ENCODE measurements at places on chromosomes 3 and 15.

- no peak for DNase-seq
These were observed 53.8 kb upstream of the SMAD3 start for GRCh38 chr15:67011617-67012005.

DNA sequence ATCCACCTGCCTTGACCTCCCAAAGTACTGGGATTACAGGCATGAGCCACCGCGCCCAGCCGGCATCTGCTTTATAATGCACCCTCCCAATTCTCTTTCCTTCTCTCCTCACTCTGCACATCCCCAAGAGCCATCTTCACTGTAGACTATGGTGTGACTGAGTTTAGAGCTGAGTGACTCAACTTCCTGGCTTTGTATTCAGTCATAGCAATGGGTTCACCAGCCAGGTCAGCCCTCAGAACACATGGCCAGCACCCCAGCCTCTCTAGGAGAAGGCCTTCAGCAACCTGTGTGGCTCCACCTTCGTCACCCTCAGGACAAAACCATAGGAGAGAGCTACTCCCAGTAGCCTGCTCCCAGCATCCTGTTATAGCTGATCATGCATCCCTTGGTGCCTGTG lies 33.0 kb downstream of the ARID3B start:
- no peak for DNase-seq

DNA sequence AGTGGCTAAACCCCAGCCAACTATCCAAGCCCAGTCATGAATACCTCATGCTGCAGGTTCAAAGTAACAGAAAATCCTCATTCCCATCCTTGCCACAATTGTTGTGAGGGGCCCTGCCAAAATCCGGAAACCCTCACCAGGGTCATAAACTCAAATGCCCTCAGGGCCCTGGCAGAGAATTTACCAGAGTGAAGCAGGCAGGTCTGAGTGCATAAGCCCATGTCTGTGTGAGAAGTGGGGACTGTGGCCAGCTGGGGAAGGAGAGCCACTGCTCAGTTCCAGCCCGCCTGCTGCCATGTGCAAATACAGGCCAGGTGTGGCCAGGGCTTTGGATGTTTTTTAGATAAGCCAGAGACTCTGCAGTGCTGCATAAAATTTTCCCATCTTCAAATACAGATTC lies 7.0 kb downstream of the CEP152 start:
- DNase-seq = no peak

- no peak for DNase-seq
These were observed 22.1 kb downstream of the UBE3A start for GRCh38 chr15:25416693-25417092.

DNA sequence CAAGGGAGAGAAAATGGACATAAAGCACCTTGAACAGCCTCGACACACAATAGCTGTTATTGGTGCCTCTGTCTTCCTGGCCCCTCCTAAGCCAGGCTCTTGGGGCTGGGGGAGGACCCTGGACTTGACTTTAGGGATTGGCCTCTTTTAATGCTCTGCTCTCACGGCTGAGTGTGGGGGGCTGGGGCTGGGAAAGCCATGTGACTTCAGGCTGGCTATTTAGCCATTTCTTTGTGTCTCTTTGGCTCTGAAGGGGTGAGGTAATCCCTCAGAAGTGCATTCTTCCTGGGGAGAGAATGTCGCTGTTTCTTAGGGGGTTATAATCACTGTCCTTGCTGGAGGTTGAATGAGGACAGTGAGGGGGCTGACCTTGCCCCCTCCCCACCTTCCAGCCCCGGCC lies 26.2 kb downstream of the MAGEF1 start:
- no peak for DNase-seq

- no peak for DNase-seq
These were observed 6.4 kb upstream of the EID1 start for GRCh38 chr15:48871542-48871941.

DNA sequence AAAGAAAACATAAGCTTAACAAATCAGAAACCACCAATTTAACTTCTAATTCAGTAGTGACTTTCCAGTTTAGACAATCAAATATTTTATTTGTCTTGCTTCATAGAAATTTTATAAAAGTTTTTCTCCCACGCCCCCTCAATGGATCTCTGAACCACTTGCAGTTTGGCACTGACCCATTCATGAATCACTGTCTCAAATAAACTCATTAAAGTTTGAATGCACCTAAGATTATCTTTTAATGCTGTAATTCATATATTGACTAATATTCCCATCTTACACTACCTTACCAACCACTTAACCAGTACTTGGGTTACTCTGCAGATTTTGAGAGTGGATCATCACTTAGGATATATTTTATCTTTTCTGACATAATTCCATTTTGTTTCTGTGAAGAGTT lies 880.2 kb downstream of the OTOL1 start:
- no peak for DNase-seq

DNA sequence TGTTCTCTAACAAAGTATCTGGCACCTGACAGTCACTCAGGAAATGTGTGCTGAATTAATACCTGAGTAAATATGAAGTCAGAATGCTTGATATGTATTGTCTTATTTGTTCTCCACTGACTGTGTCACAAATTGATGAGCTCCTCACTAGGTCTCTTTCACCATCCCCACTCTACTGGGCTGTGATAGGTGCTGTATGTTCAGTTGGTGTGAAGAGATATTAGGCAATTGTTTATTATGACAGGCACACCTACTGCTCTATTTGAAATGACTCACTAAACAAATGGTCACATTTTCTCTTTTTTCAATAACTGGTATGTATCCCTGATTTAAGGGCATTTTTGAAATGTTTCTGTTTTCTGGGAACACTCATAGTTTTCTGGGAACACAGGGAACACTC lies 25.2 kb upstream of the CCDC39 start:
- DNase-seq = no peak

DNA sequence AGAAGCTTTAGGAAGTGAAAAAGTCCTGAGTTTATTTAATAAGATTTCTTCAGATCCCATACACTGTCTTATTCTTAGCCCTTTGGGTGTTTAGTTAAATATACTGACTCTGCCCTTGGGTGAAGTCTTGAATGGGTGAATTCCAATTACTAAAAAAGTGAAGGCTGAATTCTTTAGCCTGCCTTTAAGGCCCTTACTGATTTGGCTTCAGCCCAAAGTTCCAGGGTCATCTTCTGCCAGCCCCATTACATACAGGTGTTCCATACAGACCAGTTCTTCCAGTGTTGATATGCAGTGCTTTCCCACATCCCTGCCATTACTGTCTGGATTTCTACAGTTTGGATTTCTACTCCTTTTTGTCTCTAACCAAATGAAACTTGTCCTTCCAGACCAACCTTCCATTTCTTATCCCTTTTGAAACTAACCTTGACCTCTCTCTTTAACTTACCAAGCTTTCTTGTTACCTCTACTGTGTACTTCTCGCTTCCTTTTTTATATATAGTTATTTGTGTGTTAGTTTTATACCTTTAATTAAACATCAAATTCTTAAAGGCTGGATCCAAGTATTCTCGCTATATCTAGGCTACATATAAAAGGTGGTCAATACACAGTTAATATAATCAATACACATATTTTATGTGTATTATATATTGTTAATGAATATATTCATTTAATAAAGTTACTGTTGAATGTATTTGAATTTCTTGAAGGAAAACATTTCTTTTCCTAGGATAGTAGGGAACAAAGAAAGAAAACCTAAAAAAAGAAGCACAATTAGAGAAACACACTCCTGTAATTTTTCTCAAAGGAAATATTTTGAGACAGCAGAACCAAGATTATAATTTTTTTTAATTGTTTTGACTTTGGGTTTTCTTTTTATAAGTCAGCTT lies 15.0 kb downstream of the MBNL1 start:
- DNase-seq = no peak

DNA sequence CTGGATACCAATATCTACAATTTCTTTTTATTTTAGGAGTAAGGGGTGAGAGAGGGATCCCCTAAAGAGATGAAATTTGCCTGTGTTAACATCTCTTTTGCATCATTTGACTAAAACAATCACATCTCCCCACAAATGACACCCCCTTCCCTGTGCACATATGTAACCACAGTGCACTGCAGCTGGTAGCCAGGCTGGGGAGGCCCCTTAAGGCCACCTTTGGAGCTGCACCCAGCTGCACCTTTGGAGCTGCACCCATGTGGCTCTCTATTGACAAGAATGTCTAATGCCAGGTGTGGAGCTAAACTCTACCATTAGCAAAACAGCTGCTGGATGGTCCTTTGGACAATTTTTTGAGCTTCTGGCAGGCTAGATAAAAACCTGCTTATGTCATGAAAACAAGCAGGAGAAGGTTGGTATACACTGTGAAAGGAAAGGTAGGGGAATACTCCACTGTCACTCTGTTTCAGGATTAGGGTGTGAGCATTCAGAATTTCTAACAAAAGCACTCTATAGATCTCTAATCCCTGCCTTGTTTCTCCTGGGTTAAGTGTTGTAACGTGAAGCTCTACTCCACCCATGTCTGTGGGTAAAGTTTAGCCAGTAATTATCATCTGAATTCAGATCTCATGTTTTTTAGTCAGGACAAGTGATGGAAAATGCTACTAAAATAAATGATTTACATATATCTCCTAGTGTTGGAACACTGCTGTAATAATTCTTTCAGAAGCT lies 52.1 kb downstream of the TFG start:
- no peak for DNase-seq

DNA sequence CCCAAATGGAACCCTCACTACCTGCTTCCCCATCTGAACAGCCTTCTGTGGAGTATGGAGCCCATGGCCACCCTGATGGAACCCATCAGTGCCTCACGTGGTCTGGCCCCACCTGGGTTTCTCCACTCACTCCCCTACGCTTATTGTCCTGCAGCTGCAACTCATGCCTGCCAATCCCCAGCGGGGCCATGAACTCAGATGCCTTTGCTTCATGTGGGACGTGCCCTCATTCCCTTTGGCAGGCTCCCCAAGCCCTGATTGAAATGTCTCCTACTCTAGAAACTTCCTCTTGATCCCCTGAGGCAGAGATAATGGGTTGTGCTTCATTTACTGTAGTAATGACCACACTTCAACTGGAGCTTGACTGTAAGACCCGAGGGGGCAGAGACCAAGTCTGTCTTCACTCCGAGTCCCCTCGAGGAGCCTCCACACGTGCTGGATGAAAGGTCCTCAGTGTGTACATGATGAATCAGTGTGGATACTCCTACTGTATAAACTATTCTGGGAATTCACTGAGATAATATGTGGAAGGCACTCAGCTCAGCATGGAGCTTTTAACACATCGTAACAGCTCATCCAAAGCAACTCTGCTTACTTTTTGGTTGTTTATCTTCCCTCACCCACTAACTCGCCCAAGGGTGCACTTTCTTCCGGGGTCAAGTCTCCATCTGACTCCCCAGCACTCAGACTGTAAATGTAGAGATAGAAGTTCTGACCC lies 232.8 kb upstream of the BHLHE40 start:
- DNase-seq = no peak

- no peak for DNase-seq
These were observed 45.9 kb downstream of the HRH1 start for GRCh38 chr3:11199902-11200845.

GRCh38 chr3:129793319-129793718 lies 100.2 kb downstream of the TMCC1 start:
- DNase-seq = no peak

- DNase-seq = no peak
These were observed 127.2 kb downstream of the GHSR start for GRCh38 chr3:172321035-172321434.

DNA sequence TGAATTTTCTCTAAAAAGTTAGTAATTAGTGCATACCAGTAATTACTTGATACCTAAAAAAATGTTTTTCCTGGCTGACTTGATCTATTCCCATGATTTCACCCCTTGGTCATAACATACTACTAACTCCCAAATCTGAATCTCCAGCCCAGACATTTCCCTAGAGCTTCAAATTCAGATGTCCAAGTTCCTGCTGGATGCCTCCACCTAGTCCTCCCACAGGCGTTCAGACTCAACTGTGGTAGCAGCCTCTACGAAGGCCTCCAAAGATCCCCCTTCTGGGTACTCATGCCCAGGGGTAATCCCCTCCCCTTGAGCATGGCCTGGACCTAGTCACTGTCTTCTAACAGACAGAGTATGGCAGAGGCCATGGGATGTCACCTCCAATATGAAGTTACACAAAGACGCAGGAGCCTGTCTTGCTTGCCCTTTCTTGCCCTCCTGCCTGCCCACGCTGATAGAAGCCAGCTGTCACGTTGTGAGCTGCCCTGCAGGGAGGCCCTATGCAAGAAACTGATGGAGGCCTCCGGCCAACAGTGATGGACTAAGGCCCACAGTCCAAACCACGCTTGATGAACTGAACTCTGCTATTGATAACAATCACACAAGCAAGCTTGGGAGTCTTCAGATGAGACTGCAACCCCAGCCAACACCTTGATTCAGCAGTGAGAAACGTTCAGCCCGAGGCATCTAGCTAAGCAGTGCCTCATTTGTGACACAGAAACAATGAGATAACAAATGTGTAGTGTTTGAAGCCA lies 8.6 kb upstream of the FBN1 start:
- DNase-seq = no peak

DNA sequence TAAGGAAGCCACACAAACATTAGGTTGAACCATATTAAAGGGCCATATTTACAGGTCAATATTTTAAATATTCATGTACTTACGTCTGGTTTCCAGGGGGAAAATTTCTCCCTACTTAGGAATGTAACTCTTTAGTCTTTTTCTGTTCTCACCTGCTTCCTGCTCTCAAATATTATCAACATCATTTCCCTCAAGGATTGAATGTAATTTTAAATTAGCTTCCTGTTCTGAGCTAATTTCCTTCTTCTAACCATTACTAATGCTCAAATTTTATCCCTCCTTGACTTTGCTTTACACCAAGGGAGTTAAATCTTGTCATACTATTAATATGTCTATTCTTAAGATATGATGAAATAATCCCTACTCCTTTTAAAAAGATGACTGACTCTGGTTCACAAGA lies 103.4 kb upstream of the UBP1 start:
- DNase-seq = no peak

- no peak for DNase-seq
These were observed 1.2 kb downstream of the BNC1 start for GRCh38 chr15:83283138-83283812.

GRCh38 chr15:55279746-55280351 lies 9.8 kb downstream of the RAB27A start:
- no peak for DNase-seq

DNA sequence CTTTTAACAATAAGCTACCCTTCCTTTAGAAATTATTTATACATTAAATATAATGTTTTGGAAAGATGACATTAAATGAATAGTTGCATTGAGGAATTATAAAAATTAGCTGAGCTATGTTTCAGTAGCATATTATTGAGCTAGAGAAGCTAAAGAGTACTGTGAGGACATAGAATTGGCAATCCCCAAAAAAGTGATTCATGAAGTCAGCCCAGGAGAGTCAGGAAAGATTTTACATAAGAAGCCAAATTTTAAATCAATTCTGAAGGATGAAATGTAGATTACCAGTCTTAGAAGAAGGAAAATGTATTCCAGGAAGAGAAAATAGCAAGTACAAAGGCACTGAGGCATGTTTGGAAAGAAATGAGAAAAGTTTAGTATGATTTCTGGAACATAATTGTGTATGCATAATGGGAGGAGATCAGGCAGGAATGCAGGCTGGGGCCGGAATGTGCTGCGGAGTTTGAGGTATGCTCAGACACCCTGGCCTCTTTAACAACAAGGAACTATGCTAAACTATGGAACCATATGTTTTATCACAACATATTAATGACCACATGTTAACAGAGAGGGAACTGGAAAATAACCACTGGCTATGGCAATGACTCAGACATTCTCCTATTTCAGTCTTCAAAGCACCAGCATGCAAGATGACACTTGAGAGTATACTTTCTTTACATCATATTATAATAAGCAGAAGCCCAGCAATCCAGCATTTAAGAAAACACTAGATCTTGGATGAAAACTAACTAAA lies 103.3 kb upstream of the COL8A1 start:
- no peak for DNase-seq

GRCh38 chr15:74442063-74442462 lies 8.3 kb upstream of the SEMA7A start:
- no peak for DNase-seq
